ENCODE measurements at places on chromosomes 16 and 17. TPM values are rescaled to one million over a fixed set of nuclear protein-coding genes. Genes with fewer than 3 reads are reported as not detected.

TTLL6 gene
- not detected for total RNA-seq

GRCh38 chr17:43873091-43873490, 26.1 kb downstream of the CD300LG start:
- DNase-seq, result no peak

TRPV3 gene
- total RNA-seq, result 1.9 TPM

GRCh38 chr16:84922351-84923120, 88.8 kb downstream of the ZDHHC7 start:
- peak; percentile 38 for DNase-seq

DNA sequence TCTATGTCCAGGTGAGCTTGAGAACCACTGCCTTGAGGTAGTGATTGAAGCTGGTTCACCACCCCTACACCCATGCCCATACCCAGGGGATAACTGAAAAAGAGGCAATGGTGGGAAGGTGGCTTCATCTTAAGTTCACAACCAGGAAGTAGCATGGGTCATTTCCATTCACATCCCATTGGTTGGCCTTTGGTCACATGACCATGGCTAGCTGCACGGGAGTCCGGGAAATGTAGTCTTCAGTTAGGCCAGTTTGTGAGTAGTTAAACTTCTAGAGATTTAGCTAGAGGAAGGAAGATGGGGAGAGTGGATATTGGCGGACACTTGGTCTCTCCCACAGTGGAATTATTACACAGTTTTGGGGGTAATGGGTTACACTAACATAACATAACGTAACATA, 92.9 kb downstream of the RGS9 start:
- no peak for DNase-seq

DNA sequence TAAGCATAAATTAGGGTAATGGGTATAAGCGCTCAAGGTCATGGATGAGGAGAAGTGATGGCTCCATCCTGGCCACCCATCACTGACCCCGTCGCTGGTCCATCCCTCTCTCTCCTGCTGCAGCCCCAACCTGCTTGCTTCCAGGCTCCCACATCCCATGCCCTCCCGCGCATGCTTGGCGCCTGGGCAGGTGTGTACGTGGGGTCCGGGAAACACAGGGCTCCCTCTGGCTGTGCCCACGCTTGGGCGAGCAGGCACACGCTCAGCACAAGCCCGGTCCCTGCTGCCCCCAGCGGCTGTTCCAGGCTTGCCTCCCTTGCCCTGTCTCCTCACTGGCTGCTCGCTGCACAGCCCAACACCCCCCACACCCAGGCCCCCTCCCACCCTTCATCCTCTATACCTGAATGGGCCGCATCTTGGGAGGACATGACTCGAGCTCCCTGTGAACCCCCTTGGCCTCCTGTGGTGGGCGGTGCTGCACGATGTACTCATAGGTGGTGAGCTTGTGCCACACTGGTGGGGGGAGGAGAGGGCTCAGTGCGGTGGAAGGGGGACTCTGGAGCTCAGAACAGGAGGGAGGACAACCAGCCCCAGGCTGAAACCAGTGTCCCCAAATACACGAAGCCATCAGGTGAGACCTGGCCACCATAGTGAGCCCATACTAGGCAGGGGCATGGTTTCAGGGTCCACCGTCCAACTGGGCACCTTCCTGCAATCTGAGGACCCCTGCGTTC, 4.7 kb upstream of the TPPP3 start:
- DNase-seq, result no peak

GRCh38 chr16:57084996-57085395, 7.4 kb upstream of the CPNE2 start:
- DNase-seq, result no peak

GRCh38 chr17:13631529-13631928, 29.8 kb upstream of the HS3ST3A1 start:
- DNase-seq, result no peak

AGRP gene
- not detected for total RNA-seq

- DNase-seq, result no peak
Measured at GRCh38 chr16:84408856-84409255, 40.5 kb downstream of the ATP2C2 start.

ASIC2 gene
- not detected for total RNA-seq

GRCh38 chr16:10495031-10495345, 85.4 kb downstream of the EMP2 start:
- DNase-seq, result no peak

GRCh38 chr17:27473748-27474609, 17.7 kb downstream of the KSR1 start:
- DNase-seq, result no peak

KRTAP3-1 gene
- total RNA-seq, result not detected

DNA sequence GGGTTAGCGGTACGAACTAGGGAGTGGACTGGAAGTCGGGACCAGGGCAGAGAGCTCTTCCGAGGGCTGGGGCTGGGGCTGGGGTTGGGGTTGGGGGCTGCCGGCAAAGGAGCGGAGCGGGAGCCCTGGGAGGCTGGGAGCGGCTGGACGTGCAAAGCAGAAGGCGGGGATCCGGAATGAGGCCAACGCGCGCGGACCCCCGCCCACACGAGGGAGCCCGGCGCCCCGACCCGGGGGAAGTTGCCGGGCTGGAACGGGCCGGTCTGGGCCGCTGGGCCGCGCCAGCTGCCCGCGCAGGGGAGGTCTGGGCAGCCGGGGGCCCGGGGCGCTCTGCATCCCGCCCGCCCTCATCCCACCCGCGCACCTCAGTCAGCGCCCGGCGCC, 323 bp downstream of the ST3GAL2 start:
- no peak for DNase-seq

GPR142 gene
- total RNA-seq, result not detected

ACSM3 gene
- 0.65 TPM for total RNA-seq

- no peak for DNase-seq
Measured at GRCh38 chr17:53924530-53925455, 102.1 kb downstream of the KIF2B start.

- DNase-seq, result peak; percentile 62
Measured at GRCh38 chr17:16407911-16408588, 7.3 kb upstream of the TRPV2 start.

DNA sequence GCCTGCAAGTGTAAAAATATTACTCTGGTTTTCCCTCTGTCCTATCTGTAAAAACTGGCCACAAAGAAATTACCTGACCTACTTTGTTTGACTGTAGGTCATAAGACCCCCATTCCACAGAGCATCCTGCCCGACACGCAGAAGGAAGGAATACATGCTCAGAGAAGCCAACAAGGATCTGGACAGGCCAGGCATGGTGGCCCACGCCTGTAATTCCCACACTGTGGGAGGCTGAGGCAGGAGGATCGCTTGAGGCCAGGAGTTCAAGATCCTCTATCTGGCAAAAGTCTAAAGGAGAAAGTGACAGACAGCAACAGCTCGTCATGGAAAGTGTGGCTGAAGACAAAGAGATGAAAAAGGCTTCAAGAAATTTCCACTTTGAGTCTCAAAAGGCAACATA, 78.2 kb upstream of the RNU2-1 start:
- DNase-seq, result no peak

DNA sequence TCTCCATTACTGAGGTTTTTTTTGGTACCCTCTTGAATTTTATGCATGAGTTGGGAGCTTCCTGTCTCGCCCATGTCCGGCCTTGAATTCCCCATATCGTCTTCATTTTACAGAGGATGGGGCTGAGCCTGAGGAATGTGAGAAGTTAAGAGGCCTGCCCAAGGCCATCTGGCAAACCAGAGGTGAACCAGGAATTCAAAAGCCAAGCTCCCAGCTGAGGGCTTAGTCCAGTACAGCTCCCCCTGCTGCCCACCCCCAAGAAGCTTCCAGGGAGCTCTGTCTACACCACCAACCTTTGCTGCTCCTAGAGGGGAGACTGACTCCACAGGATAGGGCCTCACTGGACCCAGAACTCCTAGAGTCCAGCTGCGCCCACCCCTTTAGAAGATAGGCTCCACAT, 20.7 kb upstream of the C16orf78 start:
- no peak for DNase-seq

GRCh38 chr17:27453471-27453870, 2.8 kb upstream of the KSR1 start:
- DNase-seq, result no peak

- DNase-seq, result no peak
Measured at GRCh38 chr17:9427465-9428315, 147.9 kb downstream of the STX8 start.

DNA sequence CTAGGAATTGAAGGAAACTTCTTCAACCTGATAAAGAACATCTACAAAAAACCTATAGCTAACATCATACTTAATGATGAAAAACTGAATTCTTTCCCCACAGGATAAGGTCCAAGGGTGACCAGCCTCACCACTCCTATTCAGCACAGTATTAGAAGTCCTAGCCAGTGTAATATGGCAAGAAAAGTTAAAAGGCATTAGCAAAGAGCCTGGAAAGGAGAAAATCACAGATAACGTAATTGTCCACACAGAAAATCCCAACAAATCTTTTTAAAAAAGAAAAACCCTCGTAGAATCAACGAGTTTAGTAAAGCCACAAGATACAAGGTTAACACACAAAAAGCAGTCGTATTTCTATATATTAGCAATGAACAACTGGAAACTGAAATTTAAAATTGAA, 37.8 kb downstream of the MEAK7 start:
- no peak for DNase-seq

- no peak for DNase-seq
Measured at GRCh38 chr17:4582101-4582501, 2.2 kb upstream of the SMTNL2 start.

PABPN1L gene
- total RNA-seq, result not detected

MRM3 gene
- 15.8 TPM for total RNA-seq

DNA sequence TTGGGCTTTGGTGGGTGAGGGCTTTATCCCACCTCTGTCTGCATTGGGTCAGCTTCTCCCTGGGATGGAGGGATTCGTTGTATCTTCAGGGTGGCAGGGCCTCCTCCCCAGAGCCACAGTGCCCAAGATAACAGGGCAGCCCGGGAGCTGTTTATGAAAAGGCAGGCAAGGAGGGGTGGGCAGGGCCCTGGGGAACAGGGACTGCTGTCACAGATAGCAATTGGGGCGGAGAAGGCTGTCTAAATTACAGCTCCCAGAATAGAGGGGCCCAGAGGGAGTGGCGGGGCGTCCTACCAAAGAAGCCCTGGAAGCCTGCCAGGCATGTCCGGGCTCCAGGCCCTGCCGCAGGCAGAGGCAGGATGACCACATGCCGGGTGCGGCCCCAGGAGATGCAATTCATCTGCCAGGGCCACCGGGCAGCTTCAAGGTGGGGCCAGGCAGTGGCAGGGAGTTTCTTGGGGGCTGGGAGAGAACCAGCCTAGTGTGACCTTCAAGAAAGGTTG, 18.8 kb upstream of the PHOSPHO1 start:
- peak; percentile 59 for DNase-seq

DNA sequence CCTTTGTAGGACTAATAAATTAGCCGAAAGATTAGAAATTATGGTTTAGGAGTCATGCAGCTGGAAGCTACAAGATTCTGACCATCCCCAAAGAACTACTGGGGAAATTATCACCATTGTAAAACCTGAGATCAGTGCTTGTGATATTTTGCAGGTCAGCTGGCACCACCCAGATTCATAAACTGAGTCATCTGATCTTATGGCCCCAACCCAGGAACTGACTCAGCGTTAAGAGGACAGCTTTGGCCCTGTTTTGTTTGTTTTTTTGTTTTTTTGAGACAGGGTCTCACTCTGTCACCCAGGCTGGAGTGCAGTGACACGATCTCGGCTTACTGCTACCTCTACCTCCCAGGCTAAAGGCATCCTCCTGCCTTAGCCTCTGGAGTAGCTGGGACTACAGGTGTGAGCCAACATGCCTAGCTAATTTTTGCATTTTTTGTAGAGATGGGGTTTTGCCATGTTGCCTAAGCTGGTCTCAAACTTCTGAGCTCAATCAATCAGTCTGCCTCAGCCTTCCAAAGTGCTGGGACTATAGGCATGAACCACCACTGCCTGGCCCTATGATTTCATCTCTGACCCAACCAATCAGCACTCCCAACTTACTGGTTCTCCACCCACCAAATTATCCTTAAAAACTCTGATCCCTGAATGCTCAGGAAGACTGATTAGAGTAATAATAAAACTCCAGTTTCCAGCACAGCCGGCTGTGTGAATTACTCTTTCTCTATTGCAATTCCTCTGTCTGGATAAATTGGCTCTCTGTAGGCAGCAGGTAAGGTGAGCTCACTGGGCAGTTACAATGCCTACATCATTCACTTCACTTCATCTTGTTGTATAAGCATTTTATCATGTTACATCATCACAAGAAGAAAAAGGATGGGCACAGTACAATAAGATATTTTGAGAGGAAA, 79.4 kb upstream of the KSR1 start:
- DNase-seq, result peak; percentile 66

CHMP1A gene
- 80.0 TPM for total RNA-seq

HOXB9 gene
- not detected for total RNA-seq

DNA sequence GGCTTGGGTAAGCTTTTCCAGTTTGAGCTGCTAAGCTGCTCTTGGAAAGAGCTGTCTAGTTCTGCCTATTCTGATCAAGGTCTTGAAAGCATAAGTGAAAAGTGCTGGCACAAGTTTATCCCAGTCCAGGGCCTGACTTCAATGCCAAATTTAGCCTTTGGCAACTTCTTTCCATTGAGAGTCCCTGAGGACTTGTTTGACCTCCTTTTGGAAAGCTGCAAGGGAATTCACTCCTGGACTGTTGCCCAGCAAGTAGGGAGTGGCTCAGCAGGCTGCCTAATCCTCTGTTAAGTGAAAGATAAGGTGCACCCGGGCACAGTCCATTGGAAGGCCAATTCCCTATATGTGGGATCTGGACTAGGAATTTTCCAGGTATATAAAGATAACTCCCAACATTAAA, 16.0 kb upstream of the TANC2 start:
- DNase-seq, result peak; percentile 99

- DNase-seq, result no peak
Measured at GRCh38 chr16:68380348-68380670, 68.0 kb downstream of the SMPD3 start.

DNA sequence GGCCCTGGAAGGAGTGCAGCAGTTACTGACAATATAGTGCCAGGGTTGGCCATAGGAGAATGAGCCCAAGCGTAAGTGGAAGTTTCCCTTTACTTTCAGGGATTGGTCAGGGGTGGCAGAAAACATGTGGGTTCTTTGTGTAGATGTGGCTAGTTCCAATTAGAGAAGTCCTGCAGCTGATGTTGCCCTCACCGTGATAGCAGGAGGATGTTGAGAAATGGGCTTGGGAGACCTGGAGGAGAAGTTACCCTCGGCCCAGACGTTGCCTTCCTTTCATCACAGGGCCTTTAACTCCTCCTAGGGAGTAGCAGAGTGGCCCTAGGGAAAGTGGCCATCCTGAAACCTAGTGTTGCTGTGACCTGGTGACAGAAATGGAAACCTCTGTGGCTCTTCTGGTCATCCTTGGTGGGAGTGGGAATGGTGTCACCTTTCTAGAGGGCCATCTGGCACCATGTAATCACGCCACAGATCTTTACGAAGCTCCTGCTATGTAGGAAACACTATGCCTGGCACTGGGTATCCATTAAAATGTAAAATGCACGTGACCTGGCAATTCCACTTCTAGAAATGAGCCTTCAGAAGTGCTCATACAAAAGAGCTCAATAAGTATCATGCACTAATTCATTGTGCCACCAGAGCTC, 6.7 kb downstream of the TMEM92 start:
- DNase-seq, result no peak

PIK3R6 gene
- total RNA-seq, result 0.16 TPM
